Fibroblast of skin of right quadriceps (primary cell): ENCODE measurements at places on chromosomes 7 and 10.
A peak's percentile ranks its signal among the peaks of the same experiment; 100 is the strongest.

- DNase-seq, result no peak
Measured at GRCh38 chr10:79939969-79940368, 8.9 kb downstream of the SFTPD start.

DNA sequence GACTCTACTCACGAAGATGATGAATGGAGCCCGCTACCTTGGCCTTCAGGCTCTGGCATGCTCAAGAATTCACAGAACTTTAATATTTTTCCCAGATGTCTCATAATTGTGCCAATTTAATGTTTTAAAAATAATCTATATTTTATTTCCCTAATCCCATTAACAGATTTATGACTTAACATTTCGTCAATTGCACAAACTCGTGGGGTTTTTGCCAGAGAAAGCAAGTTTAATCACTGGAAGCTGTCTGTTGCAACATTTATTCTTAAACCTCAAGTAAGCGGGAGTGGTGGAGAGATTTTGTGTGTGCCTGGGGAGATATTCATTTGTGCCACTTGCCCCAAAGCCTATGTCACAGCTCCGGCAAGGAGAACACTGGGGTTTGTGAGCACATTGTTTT, 117.9 kb downstream of the TEX36 start:
- peak; percentile 17 for DNase-seq

DNA sequence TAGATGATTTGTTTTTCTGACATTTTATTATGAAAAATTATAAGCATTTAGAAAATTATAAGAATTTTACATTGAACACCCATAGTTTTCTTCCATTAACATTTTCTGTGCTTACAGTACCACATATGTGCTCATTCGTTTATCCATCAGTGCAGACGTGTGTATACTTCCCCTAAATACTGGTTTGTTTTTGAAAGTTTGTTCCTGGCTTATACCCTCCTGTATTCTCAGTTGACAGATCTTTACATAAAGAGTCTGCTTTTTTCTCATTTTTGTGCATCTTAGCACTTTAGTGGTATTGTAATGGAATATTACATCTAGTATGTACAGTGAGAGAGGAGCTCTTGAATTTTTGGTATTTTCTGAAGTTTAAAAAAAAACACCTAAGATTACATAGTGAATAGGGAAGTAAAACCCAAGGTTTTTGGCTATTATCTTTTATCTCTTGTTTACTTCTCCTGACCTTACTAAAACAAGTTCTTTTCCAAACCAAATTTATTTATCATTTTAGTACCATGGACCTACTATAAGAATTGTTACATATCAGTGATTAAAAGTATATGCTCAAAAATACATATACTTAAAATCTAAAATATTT, 8.1 kb downstream of the DLD start:
- DNase-seq, result no peak

DNA sequence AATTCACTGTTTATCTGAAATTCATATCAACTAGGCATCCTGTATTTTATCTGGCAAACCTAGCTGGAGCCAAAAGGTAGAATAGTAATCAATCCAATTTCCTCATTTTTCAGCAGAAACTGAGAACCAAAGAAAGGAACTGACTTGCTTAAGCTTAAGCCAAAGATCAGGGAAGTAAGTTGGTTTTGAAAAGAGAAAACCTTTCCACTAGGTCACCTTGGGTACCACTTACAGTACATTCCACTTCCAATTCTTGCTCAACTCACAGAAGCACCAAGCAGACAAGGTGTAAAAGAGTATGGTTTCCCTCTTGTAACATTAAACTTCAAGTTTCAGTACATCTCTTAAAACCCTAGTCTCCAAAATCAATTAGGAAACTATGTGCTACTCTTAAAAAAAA, 79.6 kb downstream of the ZFAND4 start:
- no peak for DNase-seq

DNA sequence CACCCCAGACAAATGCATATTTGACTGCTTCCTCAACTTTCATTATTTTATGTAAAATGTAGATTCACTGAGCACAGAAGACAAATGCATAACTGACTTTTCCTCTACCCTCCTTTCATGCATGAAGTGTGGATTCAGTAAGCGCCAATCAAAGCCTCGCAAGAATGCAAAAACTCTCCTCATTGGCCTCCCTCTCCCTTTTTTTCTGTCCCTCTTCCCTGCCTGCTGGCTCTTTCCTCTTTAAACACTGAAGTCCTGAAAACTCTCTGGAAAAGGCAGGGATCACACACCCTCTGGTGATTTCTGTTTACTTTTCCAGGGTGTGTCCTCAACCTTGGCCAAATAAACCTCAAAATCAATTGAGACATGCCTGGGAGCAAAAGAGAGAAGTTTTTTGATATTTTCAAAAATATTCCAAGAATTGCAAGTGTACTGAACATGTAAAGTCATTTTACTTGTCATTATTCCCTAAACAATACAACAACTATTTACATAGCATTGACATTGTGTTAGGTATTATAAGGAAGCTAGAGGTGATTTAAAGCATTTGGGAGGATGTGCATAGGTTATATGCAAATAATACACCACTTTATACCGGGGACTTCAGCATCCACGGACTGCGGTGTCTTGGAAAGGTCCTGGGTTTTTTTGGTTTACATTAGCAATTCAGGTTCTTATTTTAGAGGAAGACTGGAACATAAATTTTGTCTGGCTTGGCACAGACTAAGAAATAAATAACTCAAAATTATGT, 71.4 kb downstream of the SEC61G start:
- no peak for DNase-seq

DNA sequence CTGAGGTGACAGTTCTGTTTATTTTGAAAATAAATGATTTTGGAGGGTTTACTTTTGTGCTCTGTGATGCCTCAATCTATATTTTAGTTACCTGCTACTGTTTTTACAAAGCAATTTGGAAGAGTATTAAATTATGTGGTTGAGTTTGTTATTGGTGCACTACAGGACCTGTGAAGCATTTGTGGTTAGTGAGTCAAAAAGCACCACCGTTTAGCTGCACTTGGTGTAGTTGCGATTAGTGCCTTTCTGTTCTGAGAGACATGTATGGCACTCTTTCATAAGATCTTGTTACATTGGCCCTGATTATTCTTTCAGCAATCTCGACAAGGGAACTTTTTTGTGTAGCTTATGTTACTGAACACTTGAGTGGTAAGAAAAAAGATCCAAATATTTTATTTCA, 132.2 kb downstream of the BBS9 start:
- peak; percentile 17 for DNase-seq

DNA sequence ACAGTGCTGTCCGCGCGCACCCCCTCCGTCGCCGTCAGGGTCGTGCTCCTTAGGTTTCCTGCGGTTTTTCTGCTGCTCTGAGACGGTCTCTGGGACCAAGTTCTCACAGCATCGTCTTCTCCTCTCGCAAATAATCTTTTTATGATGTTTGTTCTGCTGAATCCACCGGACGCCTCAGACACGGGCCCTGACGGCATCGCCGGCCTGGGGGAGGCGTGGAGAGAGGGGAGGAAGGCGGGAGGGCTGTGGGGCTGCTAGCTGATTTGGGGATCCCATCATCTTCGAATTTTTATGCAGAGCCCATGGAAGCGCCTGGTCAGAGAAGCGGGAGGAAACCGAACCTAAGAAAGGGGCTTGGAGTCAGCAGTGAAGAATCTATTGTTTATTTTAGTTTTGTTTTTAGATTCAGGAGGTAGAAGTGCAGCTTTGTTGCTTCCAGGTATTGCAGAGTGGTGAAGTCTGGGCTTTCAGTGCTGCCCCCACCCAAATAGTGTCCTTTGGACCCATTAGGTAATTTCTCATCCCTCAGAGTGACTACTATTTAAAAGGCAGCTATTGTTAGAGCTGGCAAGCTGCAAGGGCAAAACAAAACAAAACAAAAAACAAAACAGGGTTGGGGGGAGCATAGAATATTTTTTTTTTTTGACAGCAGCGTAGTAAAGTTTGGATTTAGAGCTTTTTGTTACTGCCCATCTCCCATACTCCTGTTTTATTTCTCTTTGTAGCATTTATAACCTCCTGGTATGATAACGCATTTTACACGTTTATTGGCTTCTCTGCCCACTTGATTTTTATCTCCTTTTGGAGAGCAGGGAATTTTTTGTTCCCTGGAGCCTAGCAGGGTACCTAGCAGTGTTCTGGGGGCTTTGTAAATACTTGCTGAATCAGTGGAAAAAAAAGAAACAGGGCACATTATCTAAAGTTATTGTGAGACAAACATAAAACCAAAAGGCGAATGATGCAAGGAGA, 92.6 kb downstream of the SPAG6 start:
- peak; percentile 41 for DNase-seq

DNA sequence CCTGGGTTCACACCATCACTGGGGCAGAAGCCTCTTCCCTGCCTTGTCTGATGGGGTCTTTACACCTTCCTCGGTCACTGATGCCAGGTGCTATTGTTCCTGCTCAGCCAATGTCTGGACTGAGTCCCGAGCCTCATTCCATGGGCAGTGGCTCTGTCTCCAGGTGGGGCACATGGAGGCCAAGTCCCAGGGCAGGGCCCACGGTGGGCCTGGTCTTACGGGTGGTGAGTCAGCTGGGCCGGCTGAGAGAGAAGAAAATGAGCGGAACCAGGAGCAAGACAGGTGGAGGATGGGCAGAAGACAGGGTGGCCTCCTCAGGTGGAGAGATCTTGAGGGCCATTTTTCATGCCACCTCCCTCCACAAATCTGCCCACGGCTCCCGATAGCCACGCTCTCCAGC, 131.7 kb upstream of the FAM20C start:
- no peak for DNase-seq

DNA sequence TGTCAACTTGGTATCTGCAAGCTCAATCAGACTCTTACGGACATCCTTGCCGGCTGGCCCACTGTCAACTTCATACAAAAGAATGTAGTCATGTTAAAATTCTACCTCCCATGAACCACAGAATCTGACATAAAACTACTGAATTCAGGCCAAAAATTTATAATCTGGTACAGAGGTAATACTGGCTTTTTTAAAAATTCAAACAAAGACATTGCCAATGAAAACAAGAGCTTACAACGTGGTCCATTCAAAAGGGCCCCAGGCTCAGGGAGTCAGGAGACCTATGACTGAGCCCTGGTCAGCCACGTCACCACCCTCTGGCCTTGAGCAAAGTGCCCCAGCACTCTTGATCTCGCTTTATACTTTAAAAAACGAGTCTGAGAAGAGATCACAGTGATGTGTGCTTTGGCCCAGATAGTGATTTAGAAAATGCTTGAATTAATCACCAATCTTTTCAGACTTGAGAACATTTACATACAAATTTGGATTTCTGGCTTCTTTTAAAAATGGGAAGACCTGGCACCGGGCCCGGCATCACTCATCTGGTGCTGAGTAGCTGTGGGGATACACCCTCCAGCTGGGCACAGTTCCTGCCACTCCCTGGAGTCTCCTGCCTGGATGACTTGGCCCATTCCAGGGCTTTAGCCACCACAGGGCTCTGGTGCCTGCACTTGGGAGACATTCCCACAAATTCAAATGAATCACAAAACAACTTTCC, 94.1 kb downstream of the PIP4K2A start:
- peak; percentile 91 for DNase-seq

DNA sequence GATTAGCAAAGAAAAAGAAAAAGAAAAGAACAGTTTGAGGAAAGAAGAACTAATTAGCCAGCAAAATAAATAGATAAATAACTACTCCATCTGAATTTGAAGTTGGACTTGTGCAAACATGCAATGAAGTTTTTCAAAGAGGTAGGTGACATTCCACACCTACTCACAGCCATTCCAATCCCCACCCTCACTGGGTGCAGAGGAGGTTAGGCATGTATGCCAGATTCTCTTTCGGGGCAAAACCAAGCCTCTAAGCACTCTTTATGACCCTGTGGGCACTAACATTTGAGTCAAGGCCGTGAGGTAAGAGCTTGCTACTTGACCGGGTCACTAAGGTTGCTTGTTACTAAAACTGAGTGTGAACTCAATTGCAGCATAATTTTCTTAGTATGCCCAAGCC, 108.4 kb upstream of the SEMA3A start:
- DNase-seq, result no peak

- DNase-seq, result no peak
Measured at GRCh38 chr10:107280293-107280692, 115.8 kb upstream of the SORCS1 start.

DNA sequence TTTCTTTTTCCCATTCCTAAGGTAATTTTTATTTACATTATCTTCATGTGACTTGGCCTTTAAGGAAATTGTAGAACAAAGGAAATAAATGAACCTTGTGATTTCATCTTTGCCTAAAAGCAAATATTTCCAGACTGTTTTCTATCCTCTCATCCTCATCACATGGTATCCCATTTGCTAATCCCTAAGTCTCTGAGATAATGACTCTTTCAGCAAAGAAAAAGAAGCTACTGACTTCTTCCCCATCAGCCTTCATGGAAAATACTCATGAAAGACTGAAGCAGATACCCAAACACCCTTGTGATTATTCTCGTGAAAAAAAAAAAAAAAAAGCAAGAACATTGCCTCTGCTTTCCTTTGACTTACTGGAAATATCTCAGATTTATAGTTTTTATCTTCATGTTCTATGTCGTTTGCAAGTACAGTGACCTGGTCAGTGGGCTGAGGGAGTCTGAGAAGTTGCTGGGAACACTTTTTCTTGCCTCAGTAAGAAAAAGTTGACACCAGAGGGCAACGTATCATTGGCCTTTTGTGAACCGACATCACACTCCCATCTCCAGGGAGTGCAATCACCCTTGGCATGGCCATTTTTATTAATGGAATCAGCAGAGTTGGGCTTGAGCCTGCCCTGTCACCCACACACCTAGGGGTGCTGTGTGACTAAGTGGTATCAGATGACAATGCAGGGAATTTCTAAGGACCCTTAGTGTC, 246.0 kb upstream of the KMT2E start:
- DNase-seq, result no peak

GRCh38 chr10:59708816-59709394, 745 bp downstream of the SLC16A9 start:
- no peak for DNase-seq

DNA sequence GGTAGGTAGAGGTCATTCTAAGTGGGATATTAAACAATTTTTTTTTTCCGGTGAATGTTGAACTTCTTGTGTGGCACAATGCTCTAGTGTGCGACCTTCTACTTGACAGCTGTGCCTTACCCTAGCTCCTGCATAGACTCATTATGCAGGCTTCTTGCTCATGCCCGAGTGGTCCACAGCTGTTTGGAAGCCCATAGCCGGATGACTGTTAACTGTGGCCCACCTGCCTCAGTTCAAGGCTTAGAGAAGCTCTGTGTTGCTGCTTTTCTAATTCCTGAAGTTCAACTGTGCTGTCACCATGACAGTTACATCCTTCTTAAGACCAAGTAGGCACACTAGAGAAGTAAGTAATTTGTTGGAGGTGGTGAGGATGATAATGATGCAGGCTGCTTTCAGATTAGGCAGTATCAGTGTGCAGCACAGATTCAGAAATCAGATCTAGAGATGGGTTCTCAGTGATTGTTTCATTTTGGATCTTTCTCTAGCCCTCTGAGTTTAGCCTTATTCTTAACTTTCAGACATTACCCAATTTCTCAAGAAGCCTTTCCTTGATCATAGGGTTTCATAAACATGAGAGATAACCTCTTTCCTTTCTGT, 278.4 kb downstream of the PHF14 start:
- no peak for DNase-seq

GRCh38 chr10:129472696-129473555, 5.9 kb downstream of the MGMT start:
- DNase-seq, result no peak

GRCh38 chr10:65358565-65358964, 1567.3 kb upstream of the LRRTM3 start:
- peak; percentile 7 for DNase-seq
